ENCODE measurements at places on chromosomes 3 and 15.

DNA sequence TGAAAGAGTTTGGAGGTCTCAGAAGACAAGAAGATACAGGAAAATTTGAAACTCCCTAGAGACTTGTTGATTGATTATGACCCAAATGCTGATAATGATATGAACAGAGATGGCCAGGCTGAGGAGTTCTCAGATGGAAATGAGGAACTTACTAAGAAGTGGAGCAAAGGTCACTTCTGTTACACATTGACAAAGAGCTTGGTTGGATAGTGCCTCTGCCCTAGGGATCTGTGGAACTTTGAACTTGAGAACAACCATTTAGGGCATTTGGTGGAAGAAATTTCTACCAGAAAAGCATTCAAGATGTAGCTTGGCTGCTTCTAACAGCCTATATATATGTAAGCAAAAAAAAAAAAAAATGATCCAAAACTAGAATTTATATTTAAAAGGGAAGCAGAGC is 48.9 kb upstream of the NAALADL2 start:
- no peak for DNase-seq

DNA sequence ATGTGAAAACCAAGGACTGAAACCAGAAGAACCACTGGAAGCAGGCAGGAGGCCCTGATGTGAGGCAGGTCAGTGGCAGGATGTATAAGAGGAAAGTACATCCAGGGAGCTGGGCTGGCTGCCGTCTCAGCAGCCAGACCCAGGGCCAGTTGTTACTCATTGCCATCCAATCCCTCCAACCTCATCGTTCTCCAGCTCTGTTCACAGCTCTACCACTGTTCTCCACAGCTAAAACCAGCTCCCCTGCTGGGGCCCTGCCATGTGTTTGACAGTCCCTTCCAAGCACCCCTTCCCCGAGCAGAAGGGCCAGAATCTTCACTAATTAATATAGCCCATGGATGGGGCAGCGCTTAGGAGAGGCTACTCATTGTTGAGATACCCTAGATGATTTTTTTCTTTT is 206.6 kb downstream of the MECOM start:
- DNase-seq = no peak

GRCh38 chr3:57855943-57856342 is 99.8 kb downstream of the SLMAP start:
- DNase-seq = no peak

DNA sequence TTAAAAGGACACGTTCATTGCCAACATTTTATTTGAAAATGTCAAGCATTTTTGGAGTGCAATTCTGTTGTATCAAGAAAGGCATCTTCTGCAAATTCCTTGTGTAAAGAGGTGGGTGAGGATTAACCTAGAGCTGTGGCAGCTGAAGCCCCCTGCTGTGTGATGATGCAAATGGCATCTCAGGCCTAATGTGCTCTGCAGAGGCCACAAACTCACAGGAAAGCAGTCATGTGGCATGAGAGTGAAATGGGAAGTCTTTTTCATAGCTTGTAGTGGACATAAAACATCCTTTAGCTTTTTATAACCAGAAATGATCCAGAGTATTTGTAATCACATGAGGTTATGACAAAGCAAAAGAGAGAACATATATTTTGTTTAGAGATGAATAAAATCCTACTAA is 6.4 kb downstream of the CADM2 start:
- no peak for DNase-seq

GRCh38 chr3:196517162-196517800 is 2.1 kb upstream of the SMCO1 start:
- no peak for DNase-seq

GRCh38 chr15:37260255-37260654 is 159.9 kb upstream of the MEIS2 start:
- no peak for DNase-seq

GRCh38 chr3:15331606-15332404 is 581 bp downstream of the SH3BP5 start:
- DNase-seq = peak; percentile 36

GRCh38 chr3:12681943-12682390 is 18.1 kb upstream of the RAF1 start:
- DNase-seq = peak; percentile 82

DNA sequence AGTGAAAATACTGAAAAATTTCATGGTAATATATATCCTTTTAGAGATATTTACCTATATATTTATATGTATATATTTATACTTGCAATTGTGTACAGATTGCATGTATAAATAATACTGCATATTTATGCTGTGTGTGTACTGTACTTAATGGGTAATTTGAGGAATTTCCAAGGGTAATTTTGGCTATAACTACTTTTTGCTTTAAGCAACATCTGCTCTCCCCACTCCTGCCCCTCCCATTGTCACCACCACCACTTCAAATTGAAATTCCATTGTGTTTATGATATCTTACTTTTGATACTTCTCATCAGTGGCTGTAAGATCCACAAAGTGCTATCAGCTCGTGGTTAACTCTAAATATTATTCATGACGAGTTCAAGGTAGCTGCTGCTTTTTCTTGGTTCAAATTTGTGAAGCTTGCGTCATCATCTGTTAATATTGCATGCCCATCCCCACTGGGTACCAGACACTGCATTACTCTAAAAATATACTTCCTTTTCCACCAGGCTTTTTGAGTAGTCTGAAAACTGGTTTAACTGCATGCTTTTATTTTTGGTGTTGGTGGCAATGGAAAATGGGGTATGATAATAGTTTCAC is 91.7 kb upstream of the MITF start:
- DNase-seq = no peak

DNA sequence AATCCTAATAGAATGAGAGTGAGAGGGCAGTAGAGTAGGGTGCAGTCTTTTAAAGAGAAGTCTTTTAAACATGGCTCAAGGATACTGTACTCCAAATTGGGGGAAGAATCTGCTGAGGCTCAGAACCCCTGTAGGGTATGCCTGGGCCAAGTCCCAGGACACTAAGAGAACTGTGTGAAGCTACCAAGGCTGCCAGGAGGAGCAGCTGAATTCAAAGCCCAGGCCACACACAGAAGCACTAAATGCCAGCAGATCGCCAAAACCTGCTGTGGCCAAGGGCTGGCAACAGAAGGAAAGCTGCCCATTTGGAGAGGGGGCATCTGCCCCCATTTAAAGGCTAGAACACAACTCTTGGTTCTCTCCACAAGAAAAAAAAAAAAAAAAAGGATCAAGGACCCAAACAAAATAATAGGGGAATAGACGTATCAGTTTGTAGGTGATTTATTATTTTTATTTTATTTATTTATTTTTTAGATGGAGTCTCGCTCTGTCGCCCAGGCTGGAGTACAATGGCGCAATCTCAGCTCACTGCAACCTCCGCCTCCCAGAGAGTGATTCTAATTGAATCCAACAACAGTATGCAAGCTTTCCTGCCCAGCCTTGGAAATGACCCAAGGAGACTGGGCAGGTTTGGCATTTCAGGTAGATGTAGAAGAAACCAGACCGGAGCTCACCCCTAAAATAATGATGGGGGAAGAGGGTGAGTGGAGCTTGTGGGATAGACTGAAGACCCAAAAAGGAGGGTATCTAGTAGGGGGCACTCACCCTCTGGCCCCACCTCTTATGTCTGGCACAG is 279.0 kb upstream of the WNT5A start:
- no peak for DNase-seq

GRCh38 chr15:76391847-76392246 is 55.3 kb downstream of the ISL2 start:
- DNase-seq = no peak

- DNase-seq = no peak
These were observed 20.9 kb downstream of the MCTP2 start for GRCh38 chr15:94252223-94252766.

DNA sequence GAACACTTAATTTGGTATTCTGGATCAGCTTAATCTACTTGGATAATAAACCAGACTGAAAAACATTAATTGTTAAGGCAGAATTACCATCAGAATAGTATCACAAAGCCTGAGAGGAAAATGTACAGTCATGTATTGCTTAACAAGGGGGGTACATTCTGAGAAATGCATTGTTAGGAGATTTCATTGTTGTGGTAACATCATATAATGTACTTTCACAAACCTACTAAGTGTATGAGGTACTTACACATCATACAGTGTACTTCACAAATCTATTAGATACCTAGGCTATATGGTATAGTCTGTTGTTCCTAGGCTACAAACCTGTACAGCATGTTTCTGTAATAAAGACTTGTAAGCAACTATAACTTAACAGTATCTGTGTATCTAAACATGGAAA is 68.2 kb downstream of the NBEAL2 start:
- no peak for DNase-seq

DNA sequence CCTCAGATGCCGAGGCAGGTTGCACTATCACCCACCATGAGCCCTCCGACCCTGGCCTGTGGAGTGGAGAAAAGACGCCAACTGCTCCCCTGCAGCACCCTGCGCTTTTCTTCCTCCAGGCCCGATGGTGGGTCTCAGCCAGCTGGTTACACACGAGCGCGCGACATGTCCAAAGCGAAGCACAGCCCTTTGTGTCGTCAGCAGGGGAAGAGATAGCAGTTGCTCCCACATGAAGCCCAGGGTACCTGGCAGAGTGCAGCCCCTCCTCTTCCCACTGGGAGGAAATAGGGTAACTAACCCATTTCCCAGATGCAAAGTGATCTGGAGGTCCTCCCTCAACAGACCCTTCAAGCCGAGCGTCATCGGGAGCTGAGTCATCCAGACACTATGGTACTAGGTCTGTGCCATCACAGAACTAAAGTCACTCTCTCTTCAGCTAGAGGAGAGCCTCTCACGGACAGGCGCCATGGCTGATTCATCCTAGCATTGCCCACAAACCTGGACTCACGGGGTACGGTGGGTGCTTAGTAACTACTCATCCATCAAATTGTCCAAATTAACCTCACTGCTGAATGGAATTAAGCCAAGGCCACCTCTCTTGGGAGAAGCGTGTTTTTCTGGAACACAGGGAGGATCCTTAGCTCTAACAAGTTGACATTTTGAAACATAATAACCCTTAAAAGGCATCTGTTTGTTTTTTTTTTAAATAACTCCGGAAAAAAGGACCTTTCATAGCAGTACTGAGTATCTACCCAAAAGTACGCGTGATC is 45.2 kb upstream of the BDH1 start:
- DNase-seq = no peak

DNA sequence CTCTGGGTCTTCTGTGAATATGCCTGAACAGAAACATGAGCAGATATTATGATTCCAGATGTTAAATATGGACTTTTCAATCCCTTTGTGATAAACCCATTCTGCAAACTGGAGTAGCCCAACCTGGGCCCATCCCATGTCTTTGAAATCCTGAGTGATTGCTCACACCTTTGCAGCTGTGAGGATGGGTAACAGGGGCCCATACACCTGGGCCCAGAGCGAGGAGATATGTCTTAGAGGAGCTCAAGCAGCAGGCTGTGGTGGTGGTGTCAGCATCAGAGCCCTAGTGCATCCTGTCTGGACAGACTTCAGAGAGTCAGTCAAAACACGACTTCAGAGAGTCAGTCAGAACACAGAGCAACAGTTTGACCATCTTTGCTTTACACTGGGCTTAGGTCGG is 64.9 kb upstream of the LIMD1 start:
- DNase-seq = no peak

DNA sequence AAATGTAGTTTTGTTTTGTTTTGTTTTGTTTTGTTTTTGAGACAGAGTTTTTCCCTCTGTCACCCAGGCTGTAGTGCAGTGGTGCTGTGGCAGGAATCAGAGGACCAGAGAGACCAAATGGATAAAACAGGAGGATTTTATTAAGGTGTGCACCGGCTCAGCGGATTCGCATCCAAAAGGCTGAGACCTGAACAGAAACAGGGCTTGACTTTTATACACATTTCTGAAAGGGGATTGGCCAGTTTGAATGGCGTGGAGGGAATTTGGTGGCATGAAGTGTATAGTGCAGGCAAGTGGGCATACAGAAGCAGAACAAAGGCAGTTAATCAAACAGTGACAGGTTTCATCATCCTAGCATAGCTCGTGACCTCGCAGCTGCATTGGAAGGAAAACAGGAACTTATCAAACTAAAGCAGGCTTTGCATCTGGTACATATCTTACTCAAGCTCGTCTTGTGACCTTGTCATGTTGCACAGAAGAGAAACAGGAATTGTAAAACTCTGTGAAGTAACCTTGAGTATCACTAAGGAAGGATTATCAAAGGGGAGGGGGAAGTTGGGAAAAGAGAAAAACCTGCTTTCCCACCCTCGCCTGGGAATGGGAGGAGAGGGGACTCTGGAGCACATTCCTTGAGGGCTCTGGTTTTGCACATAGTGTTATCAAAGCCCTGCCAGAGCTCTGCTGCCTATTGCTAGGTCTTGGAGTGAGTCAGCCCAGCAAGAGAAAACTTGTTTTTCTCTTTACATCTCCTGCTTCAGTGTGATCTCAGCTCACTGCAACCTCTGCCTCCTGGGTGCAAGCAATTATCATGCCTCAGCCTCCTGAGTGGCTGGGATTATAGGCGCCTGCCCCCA is 38.5 kb downstream of the C3orf62 start:
- peak; percentile 24 for DNase-seq

- DNase-seq = no peak
These were observed 343.9 kb upstream of the CBLB start for GRCh38 chr3:106212665-106213222.

DNA sequence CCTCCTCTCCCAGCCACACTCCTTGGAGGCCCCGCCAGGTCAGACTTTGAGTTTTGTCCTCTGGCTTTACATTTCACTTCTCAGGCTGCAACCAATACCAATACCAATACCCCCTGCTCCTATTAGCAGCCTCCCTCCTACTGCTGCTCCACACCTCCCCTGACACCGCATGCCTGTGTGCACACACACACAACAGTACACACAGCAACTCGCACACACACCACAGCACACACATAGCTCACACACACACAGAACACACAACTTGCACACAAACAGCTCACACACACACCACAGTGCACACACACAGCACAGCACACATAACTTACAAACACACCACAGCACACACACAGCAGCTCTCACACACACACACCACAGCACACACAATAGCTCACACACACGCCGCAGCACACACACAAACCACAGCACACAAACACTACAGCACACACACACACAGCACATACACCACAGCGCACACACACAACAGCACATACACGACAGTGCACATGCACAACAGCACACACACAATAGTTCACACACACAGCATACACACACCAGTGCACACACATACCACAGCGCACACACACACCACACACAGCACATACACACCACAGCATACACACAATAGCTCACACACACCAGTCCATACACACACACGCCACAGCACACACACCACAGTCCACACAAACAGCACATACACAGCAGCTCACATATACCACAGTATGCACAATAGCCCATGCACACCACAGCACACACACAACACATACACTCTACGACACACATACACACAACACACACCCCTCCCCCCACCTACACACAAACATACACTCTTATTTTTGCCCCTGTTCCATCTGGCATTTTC is 204.7 kb downstream of the UACA start:
- DNase-seq = no peak

GRCh38 chr3:54985856-54986255 is 58.0 kb upstream of the LRTM1 start:
- DNase-seq = no peak

- no peak for DNase-seq
These were observed 54.0 kb upstream of the ARPP19 start for GRCh38 chr15:52622791-52623190.

All from AG20443 (cell line).